Vagina (tissue), 2 donors: ENCODE measurements at places on chromosomes 4 and X. TPM values are rescaled to one million over a fixed set of nuclear protein-coding genes. Genes with fewer than 3 reads are reported as not detected.

- DNase-seq: no peak
- H3K27me3 ChIP-seq: no peaks in the 10 kb centered on the region
- H3K4me3 ChIP-seq: no peak overlapping the region
Measured at GRCh38 chrX:101668143-101668542, 8.5 kb upstream of the ARMCX2 start.

Gene SPANXA1
- total RNA-seq: not detected

DNA sequence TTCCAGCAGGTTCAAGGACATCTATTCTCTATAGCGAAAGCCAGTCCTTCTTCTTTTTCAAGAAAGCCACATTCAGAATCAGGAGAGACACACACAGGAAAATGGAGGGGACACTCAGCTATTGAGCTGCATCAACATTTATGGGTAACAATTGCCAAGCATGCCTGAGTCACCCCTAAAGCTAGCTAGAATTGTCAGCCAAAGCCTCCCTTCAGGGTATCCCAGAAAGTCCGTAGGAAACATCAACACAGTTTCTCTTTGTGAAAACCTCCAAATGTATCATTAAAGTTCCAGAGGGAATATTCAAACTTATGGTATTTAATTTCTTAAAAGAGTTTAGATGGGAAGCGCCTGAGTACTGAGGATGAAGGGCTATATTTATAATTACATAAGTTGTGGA, 331.1 kb upstream of the SLC7A11 start:
- no peak overlapping the region for H3K27ac ChIP-seq
- H3K27me3 ChIP-seq: no peaks in the 10 kb centered on the region
- no peaks in the 10 kb centered on the region for H3K36me3 ChIP-seq
- no peaks in the 10 kb centered on the region for H3K4me1 ChIP-seq

- no peaks in the 10 kb centered on the region for H3K36me3 ChIP-seq
- no peak for DNase-seq
- H3K4me3 ChIP-seq: no peak overlapping the region
Measured at GRCh38 chr4:4384837-4385236, 2.1 kb upstream of the NSG1 start.

- no peak overlapping the region for H3K4me3 ChIP-seq
- no peaks in the 10 kb centered on the region for H3K27me3 ChIP-seq
Measured at GRCh38 chrX:153993978-153994377, 21.4 kb downstream of the TMEM187 start.
